ENCODE measurements at places on chromosomes 13 and 19.

GRCh38 chr19:3849092-3849491 lies 19.7 kb downstream of the ZFR2 start:
- no peak for DNase-seq

DNA sequence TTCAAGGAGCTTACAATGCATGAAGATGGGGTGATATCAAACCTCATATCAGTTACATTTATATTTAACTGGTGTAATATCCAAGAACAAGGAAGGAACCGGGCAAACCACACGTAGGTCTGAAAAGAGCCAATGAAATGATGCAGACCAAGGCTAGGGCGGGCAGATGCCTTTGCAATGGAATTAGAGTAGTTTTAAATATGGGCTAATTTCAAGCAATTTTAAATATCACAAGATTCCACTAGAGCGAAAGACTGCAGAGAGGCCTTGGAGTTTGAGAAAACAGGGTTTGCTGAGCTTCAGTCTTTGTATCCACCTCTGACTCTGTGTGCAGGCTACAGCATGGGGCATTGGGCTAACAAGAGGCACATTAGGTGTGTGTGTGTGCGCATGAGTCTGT lies 53.9 kb upstream of the ZNF536 start:
- DNase-seq = no peak

DNA sequence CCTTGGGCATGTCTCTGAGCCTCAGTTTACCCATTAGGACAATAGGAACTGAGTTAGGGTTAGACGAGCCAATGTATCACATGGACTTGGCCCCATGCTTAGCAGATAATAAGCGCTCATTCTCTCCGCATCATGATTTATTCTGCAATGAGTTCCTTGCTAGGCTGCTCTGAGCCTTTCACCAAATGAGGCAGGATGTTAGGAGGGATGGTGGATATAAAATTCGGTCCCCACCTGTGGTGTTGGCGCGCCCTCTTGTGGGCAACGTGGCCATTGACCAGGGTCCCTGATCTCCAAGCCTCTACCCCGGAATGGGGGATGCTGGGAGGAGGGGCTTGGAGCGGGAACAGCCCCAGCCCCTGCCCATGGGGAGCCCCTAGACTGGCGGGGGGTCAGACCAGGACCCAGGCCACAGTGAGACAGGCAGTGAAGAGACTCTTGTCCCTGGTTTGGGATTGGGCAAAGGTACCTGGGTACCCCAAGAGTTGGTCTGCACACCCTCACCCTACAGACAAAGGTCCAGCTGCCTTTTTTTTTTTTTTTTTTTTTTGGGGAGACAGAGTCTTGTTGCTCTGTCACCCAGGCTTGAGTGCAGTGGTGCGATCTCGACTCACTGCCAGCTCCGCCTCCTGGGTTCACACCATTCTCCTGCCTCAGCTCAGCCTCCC lies 43.9 kb downstream of the CERS4 start:
- DNase-seq = peak; percentile 44

- DNase-seq = no peak
Observed at GRCh38 chr13:91249861-91250260, 97.6 kb upstream of the MIR17HG start.

DNA sequence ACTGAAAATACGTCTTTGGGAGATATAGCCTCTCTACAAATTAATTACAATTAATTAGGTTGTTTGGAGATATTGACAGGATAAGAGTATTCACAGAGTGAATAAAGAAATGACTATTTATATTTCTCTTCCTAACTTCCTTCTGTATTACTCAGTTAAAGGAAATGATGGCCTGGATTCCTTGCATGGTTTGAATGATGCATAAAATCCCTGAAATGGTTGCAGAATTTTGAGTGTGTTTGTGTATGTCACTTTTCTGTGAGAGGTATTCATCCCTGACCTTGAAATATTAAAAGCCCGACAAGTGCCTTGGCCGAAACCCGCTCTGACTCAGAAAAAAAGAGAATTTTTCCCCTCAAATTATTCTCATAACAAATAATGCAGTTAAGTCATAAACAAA lies 90.0 kb downstream of the PDS5B start:
- DNase-seq = no peak

GRCh38 chr19:4099041-4099764 lies 24.7 kb downstream of the MAP2K2 start:
- no peak for DNase-seq

DNA sequence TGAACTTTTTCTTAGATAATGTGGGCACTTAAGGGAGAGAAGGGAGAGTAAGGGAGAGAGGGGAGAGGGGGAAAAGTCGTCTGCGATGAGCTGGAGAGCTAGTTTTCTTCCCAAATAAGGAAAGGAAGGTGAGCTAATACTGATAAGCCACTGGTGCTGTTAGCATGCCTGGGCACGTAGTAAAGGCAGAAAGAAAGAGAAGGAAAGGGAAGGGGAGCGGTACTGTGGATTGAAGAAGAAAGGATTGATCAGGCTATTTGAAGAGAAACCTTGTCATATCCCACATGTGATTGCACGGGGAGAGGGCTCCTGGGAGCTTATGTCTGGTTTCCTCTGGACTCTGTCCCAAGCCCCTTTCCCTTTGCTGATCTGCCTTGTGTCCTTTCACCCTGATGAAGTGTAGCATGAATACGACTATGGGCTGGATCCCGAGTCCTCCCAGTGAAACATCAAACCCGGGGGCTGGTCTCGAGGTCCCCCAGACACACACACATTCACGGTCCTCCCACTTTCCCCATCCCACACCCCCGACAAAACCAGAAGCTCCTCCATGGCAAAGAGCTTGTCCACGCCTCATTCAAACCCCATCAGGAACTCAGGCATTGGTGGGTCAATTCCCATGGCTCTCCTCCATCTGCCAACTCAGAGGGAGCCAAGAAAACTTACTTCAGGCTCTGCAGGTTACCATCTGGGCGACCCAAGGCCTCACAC lies 30.6 kb downstream of the NLRP13 start:
- no peak for DNase-seq

- DNase-seq = no peak
Observed at GRCh38 chr19:4970558-4971423, 1.9 kb downstream of the KDM4B start.

DNA sequence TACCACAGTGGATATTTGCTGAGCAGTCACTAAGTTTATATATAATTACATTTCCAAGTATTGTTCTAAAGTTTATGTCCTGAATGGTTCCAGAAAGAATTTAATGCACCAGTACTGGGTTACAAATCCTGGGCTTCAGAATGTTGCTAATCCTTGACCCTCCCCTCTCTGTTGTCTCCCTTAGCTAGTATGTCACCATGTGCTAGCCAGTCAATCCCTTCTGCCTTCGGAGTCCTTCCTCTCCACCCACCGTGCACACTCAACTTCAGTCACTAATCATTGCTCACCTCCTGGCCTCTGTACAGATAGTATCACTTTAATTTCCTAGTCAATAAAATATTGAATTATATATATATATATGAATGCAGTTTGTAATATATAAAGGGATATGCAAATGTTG lies 7.5 kb downstream of the FAM124A start:
- no peak for DNase-seq

DNA sequence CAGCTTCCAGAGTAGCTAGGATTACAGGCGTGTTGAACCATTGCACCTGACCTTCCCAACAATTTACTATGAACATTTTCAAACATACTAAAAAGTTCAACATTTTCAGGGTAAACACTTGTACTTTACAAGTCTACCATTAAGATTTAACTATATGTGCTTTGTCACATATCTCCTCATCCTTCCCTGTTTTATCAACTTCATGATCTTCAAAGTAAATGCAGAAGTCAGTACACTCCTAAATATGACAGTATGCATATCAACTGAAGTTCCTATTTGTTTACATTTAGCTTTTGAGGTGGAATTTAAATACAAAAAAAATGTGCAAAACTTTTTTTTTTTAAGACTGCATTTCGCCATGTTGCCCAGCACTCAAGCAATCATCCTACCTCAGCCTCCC lies 18.5 kb downstream of the LNX2 start:
- no peak for DNase-seq
